Activated T-cell treated with anti-CD3 and anti-CD28 coated beads, Interleukin-2, amount 50 U/mL, for 48 hours (primary cell): ENCODE measurements at places on chromosomes 11 and 22.

DNA sequence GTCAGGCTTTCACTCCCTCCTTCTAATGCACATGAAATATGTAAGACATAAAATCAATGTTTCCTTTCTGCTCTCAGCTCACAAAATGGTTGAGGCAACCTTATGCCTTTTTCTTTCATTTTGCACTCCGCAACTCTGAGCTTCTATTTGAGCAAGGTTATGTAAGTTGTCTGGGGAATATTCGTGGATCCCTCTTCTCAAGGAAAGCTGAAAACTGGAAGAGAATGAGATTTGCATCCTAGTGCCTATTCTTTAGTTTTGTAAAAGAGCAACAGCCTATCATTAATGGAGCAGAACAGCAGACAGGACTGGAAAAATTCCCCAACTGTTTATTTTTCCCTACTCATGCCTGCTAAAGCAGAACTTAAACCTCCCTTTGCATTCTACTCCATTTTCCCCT is 141.7 kb downstream of the FAM76B start:
- no peak for DNase-seq

DNA sequence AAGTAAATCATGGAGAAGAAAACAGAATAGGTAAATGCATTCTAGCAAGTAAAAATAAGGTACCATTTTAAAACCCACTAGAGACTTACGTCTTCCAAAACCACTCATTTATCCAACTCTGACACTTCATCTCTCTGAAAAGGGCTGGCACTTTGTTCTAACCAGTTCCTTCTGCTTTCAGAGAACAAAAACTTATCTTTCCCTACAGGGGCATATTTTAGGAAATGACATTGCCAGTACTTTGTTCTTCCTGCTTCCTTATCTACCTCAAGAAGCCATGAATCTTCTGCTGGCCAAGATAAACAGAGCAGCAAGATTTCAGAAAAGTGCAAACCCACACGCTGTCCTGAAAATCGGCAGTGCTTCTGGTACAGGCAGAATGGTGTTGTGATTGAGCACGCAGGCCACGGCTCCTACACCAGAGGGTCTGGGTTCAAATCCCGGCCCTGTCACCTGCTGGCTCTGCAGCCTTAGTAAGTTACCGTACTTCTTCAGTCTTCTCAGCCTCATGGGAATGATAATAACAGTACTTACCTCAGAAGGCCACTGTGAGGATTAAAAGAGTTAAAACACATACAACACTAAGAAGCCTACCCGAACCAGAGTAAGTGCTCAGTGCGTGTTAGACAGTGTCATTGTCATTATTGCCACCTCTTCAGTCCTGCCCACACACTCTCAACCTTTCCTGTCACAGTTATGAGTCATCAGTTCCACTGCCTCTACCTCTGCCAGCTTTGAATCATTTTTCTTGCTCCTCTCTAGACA is 11.0 kb downstream of the MPZL3 start:
- DNase-seq, result peak; percentile 69

- DNase-seq, result no peak
Measured at GRCh38 chr11:64092111-64092760, 56.5 kb downstream of the FLRT1 start.

DNA sequence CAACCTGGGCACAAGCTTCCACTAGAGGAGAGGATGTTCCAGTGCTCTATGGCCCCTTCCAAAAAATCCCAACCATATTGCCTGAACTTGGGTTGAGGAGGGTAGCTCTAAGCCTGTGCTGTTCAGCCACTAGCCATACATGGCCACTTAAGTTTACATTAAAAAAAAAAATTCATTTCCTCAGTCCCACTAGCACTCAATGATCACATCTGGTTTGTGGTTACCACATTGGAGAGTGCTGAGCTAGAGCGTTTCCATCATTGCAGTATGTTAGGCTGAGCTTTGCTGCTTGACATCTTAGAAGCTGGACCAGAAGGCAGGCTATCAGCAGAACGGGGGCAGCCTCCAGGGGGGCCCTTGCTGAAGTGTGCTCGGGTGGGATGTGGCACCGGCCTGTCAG is 43.5 kb upstream of the CYP2D6 start:
- no peak for DNase-seq

GRCh38 chr22:38312261-38312800 is 4.9 kb downstream of the CSNK1E start:
- DNase-seq, result no peak

- peak; percentile 70 for DNase-seq
Measured at GRCh38 chr11:2990617-2991451, 1.3 kb downstream of the NAP1L4 start.
